ENCODE measurements at places on chromosomes 6 and 20. TPM values are rescaled to one million over a fixed set of nuclear protein-coding genes. Genes with fewer than 3 reads are reported as not detected.

GRCh38 chr20:13865791-13866351, 81.0 kb downstream of the NDUFAF5 start:
- H3K4me3 ChIP-seq = no peak overlapping the region
- no peaks in the 10 kb centered on the region for H3K36me3 ChIP-seq
- peaks cover 14% of the 10 kb centered on the region for H3K4me1 ChIP-seq
- DNase-seq = peak; percentile 14
- no peak overlapping the region for H3K27ac ChIP-seq

DNA sequence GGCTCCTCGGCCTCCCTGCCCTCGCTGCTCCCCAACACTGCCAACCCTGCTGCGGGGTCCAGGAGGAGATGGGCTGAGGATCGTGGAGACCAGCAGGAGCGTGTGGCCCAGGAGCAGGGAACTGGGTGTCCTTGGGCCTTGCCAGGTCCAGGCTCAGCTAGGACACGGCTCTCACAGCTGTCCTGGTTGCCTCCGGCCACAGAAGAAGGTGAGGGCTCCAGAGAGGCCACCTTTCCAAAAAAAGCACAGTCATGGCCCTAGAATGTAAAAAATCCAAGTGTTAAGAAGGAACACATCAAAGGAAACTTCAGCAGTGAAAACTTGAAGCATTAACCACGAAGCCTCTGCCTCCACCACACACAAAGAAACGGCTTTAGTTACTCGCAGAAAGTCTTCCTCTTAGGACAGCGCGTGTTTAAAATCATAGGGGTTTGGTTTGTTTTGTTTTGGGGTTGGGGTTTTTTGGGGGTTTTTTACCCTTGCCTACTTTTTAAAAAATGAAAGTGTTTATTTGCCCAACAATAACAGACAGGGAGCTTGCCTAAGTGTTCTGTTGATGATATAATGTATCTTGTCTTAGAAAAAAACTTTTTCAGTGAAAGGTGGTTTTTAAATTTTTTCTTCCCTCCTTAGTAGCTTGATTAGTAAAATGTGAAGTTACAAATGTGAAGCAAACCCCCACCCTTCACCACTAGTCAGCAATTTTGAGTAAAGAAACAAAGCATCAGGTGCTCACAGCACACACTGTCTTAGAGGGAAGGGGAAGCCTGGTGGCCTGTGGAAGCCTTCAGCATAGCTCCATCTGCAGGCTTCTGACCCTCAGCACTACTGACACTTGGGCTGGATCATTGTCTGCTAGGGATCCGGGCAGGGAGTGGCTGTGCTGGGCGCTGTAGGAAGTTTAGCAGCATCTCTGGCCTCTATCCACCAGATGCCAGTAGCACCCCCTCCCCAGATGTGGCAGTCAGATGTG, 60.0 kb downstream of the PTPN1 start:
- no peak overlapping the region for H3K4me3 ChIP-seq
- peaks cover 25% of the 10 kb centered on the region for H3K4me1 ChIP-seq
- H3K36me3 ChIP-seq = no peaks in the 10 kb centered on the region
- H3K27ac ChIP-seq = peak overlapping the region; percentile 37

GRCh38 chr6:131096786-131097185, 33.7 kb upstream of the EPB41L2 start:
- no peaks in the 10 kb centered on the region for H3K36me3 ChIP-seq
- DNase-seq = no peak
- no peak overlapping the region for H3K4me3 ChIP-seq

GRCh38 chr6:38604700-38605099, 35.0 kb downstream of the BTBD9 start:
- no peaks in the 10 kb centered on the region for H3K36me3 ChIP-seq
- H3K27ac ChIP-seq = no peak overlapping the region
- no peak overlapping the region for H3K4me3 ChIP-seq
- no peak for DNase-seq

DNA sequence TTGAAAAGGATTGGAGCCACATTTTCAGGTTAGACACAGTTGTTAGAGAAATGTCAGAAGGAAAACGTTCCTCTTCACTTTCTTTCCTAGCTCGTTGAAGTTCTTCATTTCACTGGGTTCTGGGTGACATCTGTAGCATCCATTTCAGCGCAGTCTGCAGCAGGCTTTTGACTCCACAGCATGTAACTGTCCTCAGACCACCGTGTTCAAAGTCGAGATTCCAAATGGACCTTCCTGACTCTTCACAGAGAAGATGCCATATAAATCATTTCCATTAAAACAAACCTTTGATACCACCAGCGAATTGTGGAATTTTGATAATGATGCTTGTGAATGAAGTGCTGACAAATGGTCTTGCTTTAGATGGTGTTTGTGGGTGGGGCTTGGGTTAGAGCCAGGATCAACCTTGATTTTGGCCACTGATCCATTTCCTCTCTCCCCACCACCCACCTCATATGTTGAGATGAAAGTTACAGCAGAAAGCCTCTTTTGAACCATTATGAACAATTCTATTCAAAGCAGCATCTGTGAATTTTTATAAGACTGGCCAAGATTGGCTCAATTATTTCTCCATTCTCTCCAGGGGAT, 185.3 kb upstream of the PREP start:
- no peak overlapping the region for H3K27ac ChIP-seq
- DNase-seq = no peak
- H3K36me3 ChIP-seq = no peaks in the 10 kb centered on the region
- H3K27me3 ChIP-seq = no peaks in the 10 kb centered on the region
- H3K4me3 ChIP-seq = no peak overlapping the region
- H3K4me1 ChIP-seq = peaks cover 2% of the 10 kb centered on the region

GRCh38 chr20:8271727-8272126, 139.7 kb downstream of the PLCB1 start:
- H3K27ac ChIP-seq = no peak overlapping the region
- H3K36me3 ChIP-seq = no peaks in the 10 kb centered on the region
- H3K27me3 ChIP-seq = no peaks in the 10 kb centered on the region
- no peak for DNase-seq

NOTCH4 gene
- total RNA-seq = 22.8 TPM

OR2J3 gene
- not detected for total RNA-seq

NR2E1 gene
- 0.96 TPM for total RNA-seq

- no peak overlapping the region for H3K4me3 ChIP-seq
- no peak for DNase-seq
- H3K27ac ChIP-seq = peak overlapping the region; percentile 29
These were observed 42.9 kb downstream of the ATXN1 start for GRCh38 chr6:16718356-16718755.

DNA sequence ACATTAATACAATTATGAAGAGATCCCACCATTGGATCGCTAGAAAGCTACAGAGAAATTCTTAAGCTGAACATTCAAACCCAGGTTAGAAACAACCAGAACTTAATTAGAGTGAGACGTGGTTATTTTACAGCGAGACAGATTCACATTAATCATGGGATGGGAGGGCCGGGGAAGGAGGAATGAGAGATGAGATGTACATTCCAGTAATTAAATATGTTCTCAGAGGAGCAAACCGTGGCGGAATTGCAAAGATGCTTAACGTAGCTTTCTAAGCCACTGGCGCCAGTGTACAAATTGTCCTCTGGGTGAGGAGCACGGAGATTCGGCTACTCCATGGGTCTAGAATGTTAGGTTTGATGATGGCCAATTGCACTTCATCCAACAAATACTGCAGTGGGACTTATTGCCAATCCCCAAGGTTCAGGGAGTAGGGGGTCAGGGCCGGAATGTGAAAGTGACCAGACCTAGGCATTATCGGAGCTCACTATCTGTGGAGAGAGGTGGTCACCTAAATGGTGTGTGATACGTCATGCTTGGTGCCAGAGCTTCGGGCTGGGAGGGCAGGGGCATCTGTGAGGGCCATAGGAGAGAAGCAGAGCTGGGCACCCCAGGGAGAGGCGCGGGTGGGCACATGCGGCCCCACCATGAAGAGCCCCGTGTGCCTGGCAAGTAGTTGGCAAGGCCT, 114.7 kb downstream of the EDN3 start:
- no peak overlapping the region for H3K4me3 ChIP-seq
- no peaks in the 10 kb centered on the region for H3K4me1 ChIP-seq
- peaks cover 4% of the 10 kb centered on the region for H3K27me3 ChIP-seq
- H3K27ac ChIP-seq = no peak overlapping the region

TUBB2B gene
- total RNA-seq = 1.5 TPM

DNA sequence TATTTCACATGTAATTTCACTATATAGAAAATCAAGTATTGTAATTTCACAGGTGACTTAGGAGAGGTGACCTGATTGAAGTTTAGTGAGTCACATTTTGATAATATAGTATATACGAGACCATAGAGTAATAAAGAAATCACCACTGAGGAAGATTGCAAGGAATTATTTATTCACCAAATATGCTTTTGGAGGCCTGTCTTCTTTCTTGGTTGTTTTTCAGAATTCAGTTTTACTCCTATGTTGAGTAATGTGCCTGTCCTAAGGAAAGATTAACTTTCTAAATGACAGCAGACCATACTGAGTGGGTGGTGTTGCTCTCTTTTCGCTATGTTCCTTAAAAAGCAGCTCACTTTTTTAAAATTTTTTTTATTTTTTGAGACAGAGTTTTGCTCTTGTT, 87.5 kb upstream of the FOXO3 start:
- DNase-seq = no peak
- H3K36me3 ChIP-seq = no peaks in the 10 kb centered on the region
- no peaks in the 10 kb centered on the region for H3K4me1 ChIP-seq
- H3K27ac ChIP-seq = no peak overlapping the region
- H3K4me3 ChIP-seq = no peak overlapping the region
- H3K27me3 ChIP-seq = no peaks in the 10 kb centered on the region

DNA sequence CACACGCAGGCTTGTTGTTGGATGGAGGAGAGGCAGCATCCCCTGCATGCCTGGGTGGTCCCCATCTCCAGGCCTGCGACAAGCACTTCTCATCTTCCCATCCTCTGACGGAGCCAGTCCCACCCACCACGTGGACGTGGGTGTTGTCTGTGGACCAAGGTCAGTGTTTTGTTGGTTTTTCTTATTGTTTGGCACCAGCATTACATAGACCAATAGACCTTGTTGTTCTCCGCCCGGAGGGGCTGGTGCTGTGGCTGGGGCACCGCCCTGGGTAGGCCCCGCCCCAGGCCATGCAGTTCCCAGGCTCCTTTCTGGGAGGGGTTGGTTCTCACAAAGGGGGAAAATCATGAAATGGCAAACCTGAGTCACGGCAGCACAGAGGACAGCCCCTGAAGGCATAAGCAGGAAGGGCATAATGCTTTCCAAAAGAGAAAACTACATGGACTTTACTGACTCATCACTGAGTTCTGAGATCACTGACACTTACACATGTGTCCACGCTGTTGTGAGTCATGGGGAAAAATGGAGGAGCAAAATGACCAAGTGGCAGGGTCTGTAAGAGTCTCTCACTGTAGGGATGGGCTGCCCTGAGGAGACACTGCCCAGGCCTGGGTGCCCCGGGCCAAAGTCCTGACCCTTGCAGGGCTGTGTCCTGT, 90.8 kb downstream of the THBS2 start:
- no peaks in the 10 kb centered on the region for H3K27me3 ChIP-seq
- H3K27ac ChIP-seq = no peak overlapping the region
- H3K36me3 ChIP-seq = no peaks in the 10 kb centered on the region
- DNase-seq = peak; percentile 71
- no peak overlapping the region for H3K4me3 ChIP-seq
- H3K4me1 ChIP-seq = no peaks in the 10 kb centered on the region

TPD52L1 gene
- 449 TPM for total RNA-seq

TMEM244 gene
- not detected for total RNA-seq

- H3K4me3 ChIP-seq = no peak overlapping the region
- no peak overlapping the region for H3K27ac ChIP-seq
- no peaks in the 10 kb centered on the region for H3K36me3 ChIP-seq
- no peaks in the 10 kb centered on the region for H3K4me1 ChIP-seq
These were observed 22.8 kb downstream of the ECT2L start for GRCh38 chr6:138818496-138819194.

DNA sequence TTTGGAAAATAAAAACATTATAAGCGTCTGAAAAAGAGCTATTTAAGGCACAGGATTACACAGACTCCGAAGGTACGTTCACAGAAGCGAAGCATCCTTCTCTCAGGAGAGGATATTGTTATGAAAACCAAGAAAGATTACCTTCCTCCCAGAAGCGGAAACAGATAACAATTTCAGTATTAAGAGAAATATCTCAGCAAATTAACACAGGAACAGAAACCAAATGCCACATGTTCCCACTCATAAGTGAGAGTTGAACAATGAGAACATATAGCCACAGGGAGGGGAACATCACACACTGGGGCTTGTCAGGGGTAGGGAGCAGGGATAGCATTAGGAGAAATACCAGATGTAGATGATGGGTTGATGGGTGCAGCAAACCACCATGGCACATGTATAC, 109.7 kb downstream of the CDK19 start:
- no peaks in the 10 kb centered on the region for H3K36me3 ChIP-seq
- no peak for DNase-seq
- H3K27me3 ChIP-seq = no peaks in the 10 kb centered on the region
- no peak overlapping the region for H3K4me3 ChIP-seq
- H3K27ac ChIP-seq = no peak overlapping the region
- H3K4me1 ChIP-seq = peaks cover 5% of the 10 kb centered on the region

- no peak overlapping the region for H3K4me3 ChIP-seq
- no peaks in the 10 kb centered on the region for H3K27me3 ChIP-seq
- H3K4me1 ChIP-seq = no peaks in the 10 kb centered on the region
These were observed 129.3 kb upstream of the TOP1 start for GRCh38 chr20:40899344-40899743.

DNA sequence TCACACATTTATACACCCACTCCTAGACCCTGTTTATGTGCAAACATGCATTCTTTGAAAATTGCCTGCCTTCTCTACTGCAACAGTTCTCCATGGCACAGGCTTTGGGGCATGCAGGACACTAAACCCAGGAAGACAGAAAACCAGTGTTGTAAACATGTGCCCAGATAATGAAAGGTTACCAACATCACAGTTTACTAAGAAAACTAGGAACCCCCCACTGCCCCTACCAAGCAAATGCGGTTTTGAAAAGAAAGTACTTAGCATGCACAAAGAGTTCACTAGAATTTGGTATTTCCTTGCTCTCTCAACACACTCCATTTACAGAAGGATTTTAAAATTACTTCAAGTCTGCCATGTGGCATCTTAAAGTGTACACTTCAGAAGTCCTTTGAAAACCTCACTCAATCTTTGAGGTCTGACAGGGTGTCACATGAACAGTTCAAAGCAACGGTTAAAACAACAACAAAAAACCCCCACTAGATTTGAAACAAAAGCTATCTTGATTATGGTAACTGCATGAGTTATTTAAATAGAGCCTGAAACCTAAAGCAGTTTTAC, 245.0 kb downstream of the GMPR start:
- no peak overlapping the region for H3K27ac ChIP-seq
- DNase-seq = no peak

TOX2 gene
- total RNA-seq = 1.8 TPM

DNA sequence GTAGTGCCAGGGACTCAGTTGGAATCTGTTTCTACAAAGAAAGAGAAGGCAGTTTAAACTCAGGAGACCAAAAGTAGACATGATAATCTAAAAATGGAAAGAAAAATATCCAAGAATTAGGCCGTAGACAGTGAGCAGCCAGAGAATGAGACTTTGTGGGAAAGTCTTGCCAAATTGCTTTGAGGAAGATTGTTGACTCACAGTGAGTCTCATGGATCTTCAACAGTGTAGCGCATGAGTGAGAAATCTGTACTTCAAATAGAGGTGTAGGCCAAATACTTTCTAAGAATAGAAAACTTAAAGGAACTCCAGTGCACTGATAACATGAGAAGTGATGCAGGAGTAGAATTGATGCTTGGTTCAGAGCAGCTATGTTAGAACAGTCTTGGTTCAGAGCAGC, 284.5 kb downstream of the HTR1B start:
- H3K36me3 ChIP-seq = no peaks in the 10 kb centered on the region
- no peaks in the 10 kb centered on the region for H3K4me1 ChIP-seq
- H3K4me3 ChIP-seq = no peak overlapping the region
- no peaks in the 10 kb centered on the region for H3K27me3 ChIP-seq
- no peak overlapping the region for H3K27ac ChIP-seq

PSMB1 gene
- 442 TPM for total RNA-seq

- no peaks in the 10 kb centered on the region for H3K36me3 ChIP-seq
- H3K4me3 ChIP-seq = no peak overlapping the region
- peaks cover under 1% of the 10 kb centered on the region for H3K4me1 ChIP-seq
- no peak overlapping the region for H3K27ac ChIP-seq
These were observed 115.1 kb upstream of the TNFAIP3 start for GRCh38 chr6:137751768-137752560.
